ENCODE measurements at places on chromosomes 4 and X.

- DNase-seq: peak; percentile 11
These were observed 67.7 kb downstream of the MID1IP1 start for GRCh38 chrX:38868941-38869401.

GRCh38 chr4:106708464-106708816, 327.7 kb downstream of the DKK2 start:
- DNase-seq: no peak

DNA sequence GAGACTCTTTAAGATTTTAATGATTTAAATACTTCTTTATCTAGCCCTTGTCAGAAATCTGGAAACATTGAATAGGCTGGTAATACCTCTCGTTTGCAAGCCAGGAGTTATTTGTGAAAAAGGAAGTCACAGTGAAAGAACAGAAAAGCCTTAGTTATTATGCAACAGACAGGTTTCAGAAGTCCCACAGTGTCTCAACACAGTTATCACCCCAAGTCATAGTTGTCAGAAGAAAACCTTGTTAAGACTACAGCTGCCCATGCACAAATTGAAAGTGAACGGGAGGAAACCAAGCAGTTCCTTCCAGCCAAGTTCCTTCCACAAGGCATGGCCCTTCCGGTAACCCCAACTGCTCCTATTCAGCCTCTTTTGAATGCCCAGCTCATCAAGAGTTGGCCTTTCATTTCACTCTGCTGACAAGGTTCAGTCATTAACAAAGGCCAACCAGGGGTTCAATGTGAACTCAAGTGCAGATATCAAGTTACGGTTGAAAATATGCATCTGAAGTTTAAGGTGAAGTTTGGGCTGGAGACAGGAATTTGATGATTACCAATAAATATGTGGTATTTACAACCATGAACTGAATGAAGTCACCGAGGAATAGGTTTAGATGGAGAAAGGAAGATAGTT, 15.6 kb downstream of the ALPK1 start:
- DNase-seq: no peak

DNA sequence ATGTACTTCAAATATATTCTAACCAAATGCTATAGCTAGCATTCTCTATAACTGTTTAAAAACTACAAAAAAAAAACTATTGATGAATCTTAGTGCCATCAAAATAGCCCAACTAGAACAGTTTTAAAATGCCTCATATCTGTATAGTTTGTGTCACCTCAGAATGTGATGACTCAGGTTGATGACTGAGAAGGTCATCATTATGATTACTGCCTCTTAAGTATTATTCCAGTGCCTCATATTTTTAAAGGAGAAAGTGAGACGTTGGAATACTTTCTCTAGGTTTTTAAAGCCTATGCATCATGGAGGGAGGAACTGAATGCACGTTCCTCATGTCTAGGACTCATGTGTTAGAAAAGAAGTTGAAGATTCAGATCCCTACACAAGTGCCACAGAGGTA, 88.2 kb downstream of the TMA16 start:
- no peak for DNase-seq

DNA sequence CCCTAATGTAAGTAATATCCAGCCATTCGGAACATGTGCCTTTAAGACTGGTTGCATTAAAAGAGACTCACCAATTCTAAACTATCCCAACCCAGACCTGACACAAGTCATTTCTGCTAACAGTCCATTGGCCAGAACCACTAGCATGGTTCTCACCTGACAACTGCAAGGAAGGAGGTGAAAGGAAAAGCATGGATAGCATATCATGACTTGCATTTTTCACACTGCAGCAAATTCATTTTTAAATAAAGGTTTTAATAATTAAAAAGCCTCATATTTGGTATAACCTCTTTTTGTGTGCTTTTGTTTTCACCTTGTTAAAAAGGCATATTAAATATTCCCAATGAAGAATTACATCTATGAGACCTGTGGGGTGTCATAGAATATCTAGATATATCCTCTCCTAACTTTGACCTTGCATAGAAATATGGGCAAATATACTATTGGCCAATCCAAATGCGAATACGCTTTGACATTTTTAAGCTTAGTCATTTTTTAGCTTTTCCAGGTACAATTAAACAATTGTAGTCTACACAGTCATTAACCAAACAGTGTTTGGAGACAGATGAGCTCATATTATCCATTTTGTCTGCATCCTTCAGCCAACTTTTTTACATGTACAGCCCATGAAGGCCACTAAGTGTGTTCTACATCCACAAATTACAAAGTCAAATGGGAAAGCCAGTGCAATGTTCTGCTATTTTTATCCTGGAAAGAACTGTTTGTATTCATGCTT, 295.3 kb downstream of the PDGFC start:
- DNase-seq: no peak

GRCh38 chr4:1564535-1565375, 119.4 kb downstream of the FAM53A start:
- no peak for DNase-seq

DNA sequence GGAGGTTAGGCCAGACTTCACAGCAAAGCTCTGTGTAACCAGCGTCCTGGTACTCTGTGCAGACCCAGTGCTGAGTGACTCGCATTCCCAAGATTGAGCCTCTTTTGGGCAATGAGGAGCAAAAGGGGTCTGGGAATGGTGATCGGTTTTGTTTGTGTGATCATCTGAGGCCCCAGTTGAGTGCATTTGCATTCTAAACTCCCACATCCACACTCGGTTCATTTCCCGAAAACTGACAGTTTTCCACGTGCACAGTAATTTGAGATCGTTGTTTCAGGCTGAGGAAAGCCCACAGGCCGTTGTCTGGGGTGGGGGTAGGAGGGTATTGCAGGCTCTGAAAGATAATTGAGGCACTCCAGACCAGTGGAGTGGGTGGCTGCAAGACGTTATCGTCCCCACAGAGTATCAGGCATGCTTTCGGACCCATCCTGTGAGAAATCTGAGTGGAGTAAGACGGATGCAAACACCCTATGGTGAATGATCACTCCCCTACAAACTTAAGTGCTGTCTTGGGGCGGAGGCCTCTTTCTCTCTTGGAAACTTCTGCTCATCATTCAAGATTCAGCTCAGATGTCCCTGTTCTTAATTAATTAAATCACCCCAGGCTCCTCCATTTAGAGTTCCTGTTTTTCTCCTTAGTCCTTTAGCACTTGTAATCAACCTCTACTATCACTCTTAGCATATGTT, 96.1 kb downstream of the AFF1 start:
- DNase-seq: no peak

DNA sequence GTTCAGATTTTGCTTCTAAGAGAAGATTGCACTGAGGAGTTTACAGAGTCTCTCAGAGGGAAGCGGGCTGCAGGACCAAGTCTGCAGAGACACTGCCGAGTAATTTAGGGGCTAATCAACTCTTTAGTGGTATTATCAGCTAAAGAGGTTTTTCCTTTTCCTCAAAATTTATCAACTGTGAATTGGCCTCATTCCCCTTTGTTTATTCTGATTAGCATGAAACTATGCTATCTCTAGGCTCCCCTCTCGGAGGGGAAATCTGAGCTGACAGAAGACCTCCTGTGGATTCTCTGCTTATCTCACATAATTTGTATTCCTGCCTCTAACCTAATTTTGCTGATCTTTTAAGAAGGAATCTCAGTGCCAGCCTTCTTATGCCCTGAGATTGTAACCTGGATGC, 201.0 kb downstream of the DCTD start:
- no peak for DNase-seq

DNA sequence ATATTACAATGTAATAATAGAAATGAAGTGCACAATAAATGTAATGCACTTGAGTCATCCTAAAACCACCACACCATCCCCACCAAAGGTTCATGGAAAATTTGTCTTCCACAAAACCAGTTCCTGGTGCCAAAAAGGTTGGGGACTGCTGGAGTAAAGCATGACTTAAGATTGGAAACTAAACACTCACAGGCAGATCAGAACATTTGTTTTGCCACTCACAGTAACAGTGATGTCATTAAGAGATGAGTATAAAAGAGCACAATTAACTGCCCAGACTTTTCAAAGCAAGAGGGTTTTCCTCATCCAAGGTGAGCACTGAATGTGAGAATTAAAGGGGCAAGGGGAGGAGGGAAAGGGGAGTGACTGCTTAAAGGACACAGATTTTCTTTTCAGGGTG, 35.6 kb downstream of the MAP7D3 start:
- DNase-seq: no peak

- DNase-seq: no peak
These were observed 269.0 kb upstream of the PABPC4L start for GRCh38 chr4:134470544-134470943.

DNA sequence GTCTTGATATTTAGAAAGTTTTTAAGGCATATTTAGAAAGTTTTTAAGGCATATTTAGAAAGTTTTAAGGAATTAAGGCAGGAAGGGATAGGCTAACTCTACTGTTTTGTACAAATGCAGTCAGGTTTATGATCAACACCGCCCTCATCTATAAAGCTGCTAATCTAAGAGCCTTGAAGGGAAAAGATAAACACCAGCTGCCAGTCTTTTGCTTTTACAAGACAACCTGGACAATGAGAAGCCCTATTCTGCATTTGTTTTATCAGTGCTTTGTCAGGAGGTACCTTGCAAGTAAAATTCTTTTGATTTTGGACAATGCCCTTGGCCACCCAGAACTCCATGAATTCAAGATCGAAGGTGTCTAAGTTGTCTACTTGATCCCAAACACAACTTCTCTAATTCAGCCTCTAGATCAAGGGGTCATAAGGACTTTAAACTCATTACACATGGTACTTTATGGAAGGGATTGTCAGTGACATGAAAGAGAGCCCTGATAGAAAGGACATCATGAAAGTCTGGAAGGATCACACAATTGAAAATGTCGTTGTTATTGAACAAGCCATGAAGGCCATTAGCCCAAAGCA, 39.8 kb downstream of the IL15 start:
- no peak for DNase-seq

DNA sequence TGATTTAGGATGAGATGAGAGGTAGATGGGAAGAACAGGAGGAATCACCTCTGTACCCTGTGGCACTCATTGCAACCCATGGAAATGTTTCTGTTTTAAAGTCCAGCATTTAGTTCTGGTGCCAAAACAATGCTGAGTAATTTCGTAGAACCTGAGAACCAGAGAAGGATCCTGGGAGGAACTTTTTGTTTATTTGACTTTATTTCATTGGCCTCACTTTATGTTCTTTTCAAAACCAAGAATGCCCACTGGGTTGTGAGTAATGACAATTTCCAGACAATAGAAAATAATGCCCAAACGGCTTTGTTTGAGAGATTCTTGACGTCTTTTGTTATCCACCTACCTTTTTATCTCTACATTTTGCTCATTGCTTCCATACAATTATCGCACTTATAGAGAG, 111.3 kb downstream of the SHROOM3 start:
- DNase-seq: no peak

GRCh38 chrX:68841251-68842049, 12.6 kb downstream of the EFNB1 start:
- DNase-seq: no peak

DNA sequence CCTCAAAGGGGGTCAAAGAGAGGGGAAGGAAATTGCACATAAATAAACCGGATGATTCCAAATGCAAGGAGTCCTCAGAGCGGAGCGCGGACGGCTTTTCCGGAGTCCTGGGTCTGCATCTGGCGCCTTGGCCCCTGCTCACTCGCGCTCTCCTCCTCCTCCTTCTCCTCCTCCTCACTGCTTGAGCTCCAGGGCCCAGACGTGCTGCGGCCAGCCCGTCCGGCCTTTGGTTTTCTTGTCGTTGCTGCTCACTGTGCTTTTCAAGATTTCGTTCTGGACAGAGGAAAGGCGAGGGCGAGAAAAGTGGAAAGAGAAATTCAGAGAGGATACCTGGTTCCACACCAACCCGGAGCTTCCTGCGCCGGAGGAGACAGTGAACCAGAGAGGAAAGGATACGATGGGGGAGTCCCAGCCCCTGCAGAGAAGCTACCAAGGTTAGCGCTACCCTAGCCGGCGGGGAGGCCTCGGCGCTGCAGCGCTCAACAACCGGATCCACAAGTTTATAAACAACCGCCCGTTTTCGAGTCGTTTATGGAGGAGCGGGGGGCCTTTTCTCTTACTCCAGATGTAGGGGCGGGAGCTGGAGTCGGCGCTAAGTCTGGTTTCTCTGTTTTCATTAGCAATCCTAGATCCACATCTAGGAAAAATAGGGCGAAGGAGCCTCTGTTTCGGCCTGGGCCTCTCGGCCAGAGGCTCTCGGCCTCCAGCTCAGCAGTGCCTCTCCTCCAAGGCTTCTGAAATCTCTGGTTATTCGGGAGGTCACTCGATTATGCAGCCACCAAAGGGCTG, 2.7 kb downstream of the HAND2 start:
- peak; percentile 3 for DNase-seq

GRCh38 chr4:39394706-39395105, 12.0 kb upstream of the KLB start:
- DNase-seq: no peak

DNA sequence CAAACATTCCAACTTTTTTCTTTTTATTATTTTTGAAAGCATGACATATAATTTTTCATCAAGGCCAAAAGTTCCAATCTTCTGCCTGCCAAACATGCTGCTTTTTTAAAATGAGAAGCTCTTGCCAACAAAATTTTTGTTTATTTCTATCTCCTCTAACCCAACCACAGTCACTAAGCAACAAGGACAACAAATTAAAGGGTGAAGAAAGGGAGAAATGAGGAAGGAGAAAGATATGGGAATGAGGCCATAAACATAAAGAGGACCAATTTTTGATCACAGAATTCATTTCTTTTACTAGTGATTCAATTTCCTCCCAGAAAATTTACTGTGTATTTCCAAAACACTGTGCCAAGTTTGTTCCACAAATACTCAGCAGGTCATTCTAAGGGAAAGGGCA, 537.0 kb upstream of the DIAPH2 start:
- no peak for DNase-seq

GRCh38 chr4:7752649-7753048, 187.0 kb downstream of the AFAP1 start:
- DNase-seq: no peak

- no peak for DNase-seq
These were observed 142.4 kb upstream of the GLRA2 start for GRCh38 chrX:14386981-14387380.

DNA sequence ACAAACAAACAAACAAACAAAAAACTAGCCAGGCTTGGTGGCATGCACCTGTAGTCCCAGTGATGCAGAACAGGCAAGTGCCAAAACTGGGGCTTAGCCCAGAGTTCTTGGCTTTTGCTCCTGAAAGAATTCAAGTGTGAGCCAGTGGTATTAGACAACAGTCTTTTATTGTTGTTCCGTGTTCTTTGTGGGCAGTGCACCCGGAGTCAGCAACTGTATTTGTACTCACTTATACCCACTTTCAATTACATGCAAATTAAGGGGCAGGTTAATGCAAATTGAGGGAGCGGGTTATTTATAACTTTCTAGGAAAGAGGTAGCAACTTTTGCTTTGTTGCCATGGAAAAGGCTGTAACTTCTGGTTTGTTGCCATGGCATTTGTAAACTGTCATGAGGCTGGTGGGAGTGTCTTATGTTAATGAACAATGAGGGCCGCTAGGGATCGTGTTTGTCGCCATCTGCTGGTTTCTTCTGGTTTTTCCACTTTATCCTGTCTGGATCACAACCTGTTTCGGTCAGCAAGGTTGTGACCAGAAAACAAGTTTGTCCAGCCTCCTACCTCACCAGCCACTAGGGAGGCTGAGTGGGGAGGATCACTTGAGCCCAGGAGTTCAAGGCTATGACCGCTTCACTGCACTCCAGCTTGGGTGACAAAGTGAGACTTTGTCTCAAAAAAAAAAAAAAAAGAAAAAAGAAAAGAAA, 88.8 kb upstream of the ESX1 start:
- DNase-seq: peak; percentile 37

- no peak for DNase-seq
These were observed 69.4 kb downstream of the EVC2 start for GRCh38 chr4:5638976-5639375.
